ENCODE measurements at places on chromosomes 3 and 15.

DNA sequence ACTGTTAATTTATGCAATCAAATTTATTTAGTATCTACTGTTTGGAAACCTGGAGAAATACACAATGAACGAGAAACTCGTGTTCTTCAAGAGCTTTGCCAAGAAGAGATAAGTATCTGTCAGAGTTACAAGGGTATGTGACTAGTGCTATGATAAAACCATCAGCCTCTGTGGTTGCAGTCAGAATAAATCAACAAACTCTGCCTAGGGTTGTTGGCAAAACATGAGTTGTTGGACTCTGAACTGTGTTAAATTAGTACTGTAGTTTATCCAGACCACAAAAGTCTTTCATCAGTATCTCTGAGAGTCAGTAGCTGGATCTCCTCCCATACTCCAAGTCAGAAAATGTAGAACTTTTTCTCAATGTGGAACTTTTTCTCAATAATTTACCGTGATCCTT is 918.4 kb downstream of the NAALADL2 start:
- DNase-seq, result no peak

GRCh38 chr3:192929146-192929545 is 11.5 kb upstream of the MB21D2 start:
- no peak for DNase-seq

GRCh38 chr15:48761393-48762158 is 49.3 kb downstream of the CEP152 start:
- no peak for DNase-seq

- DNase-seq, result peak; percentile 16
Observed at GRCh38 chr3:39990532-39990931, 181.1 kb downstream of the MYRIP start.

DNA sequence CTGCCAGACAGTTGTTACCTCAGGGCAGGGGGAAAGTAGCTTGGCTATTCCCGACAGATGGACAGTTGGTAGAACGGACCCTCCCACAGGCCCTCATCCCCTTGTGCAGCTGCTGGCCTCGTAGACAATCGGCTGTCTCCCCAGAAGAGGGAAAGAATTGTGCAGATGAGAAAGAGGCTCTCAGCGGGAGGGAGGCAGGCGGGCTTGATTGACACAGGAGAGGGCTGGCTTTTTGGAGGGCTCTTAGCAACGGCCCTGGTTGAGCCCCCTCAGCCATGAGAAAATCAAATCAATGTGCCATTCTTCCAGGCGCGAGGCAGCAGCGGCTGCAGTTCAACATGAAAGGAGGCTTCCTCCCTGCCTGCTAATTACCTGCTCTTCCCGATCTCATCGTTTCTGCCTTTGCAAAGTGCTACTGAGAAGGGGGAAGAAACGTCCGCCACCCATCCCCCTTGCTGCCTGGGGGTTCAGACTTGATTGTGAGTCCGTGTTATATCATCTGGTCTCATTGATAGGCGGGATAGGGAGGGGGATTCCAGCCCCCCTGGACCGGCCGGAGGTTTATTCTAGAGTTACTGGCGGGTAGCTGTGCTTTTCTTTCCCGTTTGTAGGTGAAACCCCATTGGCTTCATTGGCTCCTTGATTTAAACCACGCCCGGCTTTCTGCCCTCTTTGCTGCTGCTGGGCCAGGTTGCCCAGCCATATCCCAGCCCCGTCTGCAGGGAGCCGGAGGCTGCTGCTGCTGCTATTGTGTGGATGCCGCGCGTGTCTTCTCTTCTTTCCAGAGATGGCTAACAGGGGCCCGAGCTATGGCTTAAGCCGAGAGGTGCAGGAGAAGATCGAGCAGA is at the start of gene TAGLN3:
Gene TAGLN3, plus strand, starts transcription at position 287 of the 848 bp plus-strand sequence. Its CDS starts 501 bp downstream, at position 788.
- peak; percentile 63 for DNase-seq

- no peak for DNase-seq
Observed at GRCh38 chr3:162052636-162053035, 556.0 kb downstream of the OTOL1 start.

- no peak for DNase-seq
Observed at GRCh38 chr15:74832826-74833225, 6.4 kb downstream of the CPLX3 start.

- no peak for DNase-seq
Observed at GRCh38 chr3:55085231-55085630, 157.4 kb upstream of the LRTM1 start.

DNA sequence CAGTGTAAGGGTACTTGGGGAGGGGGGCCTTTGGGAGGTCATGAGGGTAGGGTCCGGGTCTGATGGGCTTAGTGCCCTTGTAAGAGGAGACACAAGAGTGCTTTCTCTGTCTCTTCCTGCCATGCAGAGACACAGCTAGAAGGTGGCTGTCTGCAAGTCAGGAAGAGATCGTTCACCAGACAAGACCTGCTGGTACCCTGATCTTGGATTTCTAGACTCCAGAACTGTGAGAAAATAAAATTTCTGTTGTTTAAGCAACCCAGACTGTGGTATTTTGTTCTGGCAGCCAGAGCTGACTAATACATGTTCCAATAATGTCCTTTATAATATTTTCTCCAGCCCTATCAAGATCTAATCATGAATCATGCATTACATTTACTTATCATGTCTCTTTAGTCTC is 130.0 kb upstream of the VEPH1 start:
- no peak for DNase-seq

- no peak for DNase-seq
Observed at GRCh38 chr3:164235289-164236028, 842.8 kb downstream of the SI start.

GRCh38 chr3:31790193-31791089 is 190.6 kb downstream of the OSBPL10 start:
- DNase-seq, result peak; percentile 54

- DNase-seq, result no peak
Observed at GRCh38 chr15:42354824-42355223, 4.5 kb upstream of the CAPN3 start.

DNA sequence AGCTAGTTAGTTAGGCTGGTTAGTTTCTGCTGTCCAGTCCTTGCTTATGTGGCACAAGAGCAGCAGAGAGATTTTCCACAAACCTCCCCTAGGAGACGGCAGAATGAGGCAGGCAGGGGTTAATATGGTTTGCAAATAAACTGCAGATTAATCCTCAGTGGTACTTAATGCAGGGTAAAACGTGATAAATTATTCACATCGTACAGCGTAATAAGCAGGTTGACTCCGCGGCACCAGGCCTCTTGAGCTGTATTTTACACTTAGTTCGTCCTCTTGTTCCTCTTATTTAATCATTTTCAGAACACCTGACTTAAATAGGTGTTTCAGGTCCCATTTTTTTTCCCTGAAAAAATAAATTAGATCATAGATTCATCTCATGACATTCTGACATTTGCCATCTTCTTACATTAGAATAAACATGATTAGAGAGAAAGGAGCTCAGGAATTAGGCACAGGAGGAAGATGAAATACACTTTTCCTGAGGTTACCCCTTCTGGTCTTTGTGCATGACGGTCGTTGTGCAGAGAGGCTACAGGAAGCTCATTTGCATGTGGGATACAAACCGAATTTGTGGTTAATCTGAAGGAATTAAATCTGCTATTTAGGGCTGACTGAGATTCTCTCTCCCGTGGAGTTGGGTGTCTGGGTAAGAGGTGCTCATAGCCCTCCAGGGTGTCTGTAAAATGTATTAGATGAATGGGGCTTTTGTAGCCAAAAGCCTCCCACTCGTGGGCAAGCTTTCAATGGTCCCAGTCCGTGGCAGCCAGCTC is 27.1 kb upstream of the VPS8 start:
- peak; percentile 21 for DNase-seq

DNA sequence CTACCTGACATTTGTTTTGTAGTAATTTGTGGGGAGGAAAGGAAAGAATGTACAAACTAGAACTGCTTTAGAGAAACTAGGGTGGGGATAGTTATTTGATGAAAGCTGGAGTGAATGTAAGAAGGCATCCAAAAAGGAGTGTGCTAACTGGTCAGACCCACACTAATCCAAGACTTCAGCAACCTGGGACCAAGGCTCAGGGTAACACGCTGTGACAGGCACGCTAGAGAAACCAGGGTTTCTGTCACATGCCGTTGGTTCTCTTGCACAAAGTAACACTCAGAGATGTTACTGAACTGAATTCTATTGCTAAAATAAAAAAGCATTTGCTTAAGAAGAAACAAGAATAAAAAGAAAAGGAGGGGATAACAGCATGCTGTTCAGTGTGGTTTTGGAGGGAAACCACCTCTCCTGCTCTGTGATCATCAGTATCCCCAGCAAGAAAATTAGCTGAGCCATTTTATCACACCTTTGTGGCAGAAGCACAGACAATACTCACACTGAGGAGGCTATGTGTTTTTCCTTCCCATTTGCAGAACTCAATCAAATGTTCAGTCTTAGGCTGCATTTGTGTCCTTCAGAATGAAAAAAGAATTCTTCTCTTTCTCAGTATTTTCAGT is 2.8 kb upstream of the CCDC80 start:
- DNase-seq, result no peak

DNA sequence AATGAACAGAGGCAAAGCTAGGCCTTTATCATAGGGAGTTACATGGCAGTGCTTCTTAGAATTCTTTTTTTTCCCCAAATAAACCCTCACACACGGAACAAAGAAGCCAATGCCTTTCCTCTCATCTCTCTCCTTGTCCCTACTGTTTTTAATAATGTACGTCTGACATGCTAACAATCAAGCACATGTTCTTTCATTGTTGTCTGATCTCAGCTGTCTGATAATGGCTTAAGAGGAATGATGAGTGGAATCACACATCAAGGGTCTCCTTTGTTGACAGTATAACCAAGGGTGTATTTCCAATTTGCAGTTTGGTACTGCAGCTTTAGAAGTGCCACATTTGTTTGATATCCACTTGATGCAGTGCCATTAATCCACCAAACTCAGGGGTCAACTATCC is 34.8 kb upstream of the EPHA3 start:
- no peak for DNase-seq

- no peak for DNase-seq
Observed at GRCh38 chr3:177201700-177202397, 4.6 kb upstream of the TBL1XR1 start.

- no peak for DNase-seq
Observed at GRCh38 chr3:128420720-128421438, 45.8 kb downstream of the DNAJB8 start.

GRCh38 chr3:149186219-149186618 is 35.4 kb downstream of the CP start:
- no peak for DNase-seq

DNA sequence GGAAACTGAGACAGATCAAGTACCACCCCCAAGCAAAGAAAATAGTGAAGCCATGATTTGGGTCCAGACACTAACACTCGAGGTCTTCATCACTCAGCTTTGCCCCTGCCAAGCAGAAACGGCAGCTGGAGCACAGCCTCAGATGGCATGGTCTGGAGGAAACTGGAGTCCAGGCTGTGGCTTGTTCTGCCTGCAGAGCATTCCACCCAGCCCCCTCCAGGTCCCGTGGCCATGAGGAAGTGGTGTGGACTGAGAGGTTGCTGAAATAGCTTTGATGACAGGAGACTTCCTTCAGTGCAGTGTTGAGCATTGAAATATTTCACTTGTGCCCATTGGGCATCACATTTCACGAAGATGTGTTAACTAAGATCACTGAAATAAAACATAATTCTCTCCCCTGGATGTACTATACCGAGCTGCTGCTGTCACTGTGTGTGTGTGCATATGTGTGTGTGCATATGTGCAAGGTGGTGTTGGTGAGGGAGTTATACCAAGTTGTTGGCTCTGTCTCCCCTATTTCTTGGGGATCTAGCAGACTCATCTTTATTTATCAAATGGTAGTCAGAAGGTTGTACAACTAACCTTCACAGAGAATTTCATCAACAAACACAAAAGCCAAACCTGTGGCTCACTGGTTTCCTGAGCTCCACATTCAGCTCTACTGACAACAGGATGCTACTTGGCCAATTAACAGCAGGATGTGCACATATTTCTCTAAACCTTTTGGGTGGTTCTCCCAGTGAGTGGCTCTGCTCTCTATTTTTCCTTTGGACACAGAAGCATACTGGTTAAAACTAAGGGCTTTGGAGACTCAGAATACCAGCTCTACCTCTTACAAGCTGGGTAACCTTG is 660.1 kb upstream of the CFAP20DC start:
- no peak for DNase-seq

- no peak for DNase-seq
Observed at GRCh38 chr3:144529566-144529965, 557.9 kb downstream of the DIPK2A start.

- no peak for DNase-seq
Observed at GRCh38 chr3:5267889-5268288, 80.4 kb downstream of the EDEM1 start.

DNA sequence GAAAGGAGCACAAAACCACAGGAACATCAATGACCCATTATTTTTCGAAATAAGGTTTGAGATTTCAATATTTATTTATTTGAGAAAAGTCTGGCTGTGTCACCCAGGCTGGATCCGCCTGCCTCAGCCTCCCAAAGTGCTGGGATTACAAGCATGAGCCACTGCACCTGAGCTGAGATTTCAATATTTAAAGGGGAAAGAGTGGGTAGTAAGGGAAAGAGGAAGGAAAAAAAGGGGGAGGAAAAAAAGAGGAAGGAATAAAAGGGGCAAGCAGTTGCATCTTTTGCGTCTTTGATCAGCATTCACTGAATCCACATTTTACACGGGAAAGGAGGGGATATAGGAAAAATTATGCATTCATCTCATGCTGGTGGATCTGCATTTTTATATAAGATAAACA is 47.4 kb downstream of the ERICH6 start:
- no peak for DNase-seq

DNA sequence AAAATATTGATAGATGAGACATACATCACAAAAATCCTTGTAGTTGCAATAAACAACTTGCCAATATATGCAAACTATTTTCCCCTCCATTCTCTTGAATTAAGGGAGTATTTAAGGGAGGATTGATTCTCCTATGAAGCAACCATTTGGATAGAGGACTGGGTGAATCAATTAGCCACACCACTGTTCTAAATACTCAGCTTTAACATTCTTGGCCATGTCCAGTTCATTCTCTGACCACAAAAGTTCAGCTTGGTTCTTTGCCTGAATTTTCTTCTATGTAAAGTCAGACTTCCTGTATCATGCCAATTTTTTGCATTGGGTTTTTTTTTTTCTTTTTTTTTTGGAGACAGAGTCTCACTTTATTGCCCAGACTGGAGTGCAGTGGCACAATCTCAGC is 15.8 kb upstream of the SEC11A start:
- DNase-seq, result no peak

DNA sequence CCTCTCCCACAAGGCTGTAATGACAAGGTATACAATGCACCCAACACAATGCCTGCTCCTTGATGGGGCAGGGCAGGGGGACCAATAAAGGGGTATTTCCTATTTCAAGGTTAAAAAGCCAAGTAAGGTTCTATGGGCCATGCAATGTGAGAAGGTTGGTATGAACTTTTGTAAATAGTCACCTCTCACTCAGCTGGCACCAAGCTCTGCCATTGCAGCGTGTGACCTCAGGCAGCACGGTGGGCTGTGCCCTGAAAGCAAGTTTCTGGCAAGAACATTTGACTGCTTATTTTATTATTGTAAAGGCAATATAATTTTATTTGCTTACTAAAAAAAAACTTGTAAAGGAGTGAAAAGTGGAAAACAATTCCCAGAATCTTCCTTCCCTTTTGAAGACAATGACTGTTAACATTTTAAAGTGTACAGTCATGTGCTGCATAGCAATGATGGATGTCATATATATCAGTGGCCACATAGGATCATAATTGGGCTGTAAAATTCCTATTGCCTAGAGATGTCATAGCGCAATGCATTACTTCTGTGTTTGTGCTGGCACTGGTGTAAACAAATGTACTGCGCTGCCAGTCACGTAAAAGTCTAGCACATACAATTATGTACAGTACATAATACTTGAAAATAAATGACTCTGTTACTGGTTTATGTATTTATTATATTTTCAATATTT is 167.3 kb upstream of the RORA start:
- no peak for DNase-seq
